CD4-positive, alpha-beta memory T cell (primary cell): ENCODE measurements at places on chromosomes 6 and 20. TPM values are rescaled to one million over a fixed set of nuclear protein-coding genes. Genes with fewer than 3 reads are reported as not detected.

The SPTLC3 gene
- total RNA-seq, result 0.26 TPM

The LPIN3 gene
- total RNA-seq, result 0.11 TPM

DNA sequence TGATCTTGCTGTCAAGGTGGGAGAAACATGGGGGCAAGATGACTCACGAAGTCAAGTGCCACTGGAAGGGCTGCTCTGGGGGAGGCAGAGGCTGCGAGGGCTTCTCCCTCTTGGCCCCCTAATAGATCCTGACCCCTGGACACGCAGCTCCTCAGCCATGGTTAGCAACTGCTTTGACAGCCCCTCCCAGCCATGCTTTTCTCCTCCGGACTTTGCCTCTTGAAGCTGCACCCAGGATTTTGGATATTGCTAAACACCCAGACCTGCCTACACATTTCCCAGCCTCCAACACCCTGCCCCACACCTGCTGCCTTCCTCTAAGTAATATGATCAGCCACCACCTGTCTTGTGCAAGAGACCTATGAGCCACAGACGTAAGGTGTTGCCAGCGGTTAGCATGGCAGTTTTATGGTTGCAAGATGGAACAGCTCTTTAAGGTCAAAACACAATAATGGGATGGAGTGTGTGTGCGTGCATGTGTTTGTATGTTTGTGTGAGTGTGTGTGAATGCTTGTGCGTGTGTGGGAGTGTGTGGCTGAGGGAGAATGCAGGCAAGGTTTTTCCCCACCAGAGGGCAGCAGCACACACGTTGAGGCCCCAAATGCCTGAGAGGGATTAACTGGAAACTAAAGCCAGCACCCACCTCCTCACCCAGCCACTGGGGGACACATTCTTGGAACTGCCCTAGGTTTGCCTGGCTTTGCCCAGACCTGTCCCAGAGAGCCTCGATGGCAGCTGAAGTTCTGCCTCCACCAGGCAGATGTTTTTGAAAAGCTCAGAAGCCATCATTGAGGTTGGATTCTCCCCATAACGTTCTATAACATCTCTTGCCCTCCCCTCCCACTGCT is 2.5 kb downstream of the IP6K3 start:
- no peaks in the 10 kb centered on the region for H3K4me1 ChIP-seq
- no peak overlapping the region for H3K27ac ChIP-seq
- H3K27me3 ChIP-seq, result peaks cover 7% of the 10 kb centered on the region
- DNase-seq, result peak; percentile 67
- H3K4me3 ChIP-seq, result no peak overlapping the region

GRCh38 chr20:62945771-62946339 is 6.7 kb upstream of the SLC17A9 start:
- no peak for DNase-seq
- H3K4me1 ChIP-seq, result peaks cover 7% of the 10 kb centered on the region
- no peaks in the 10 kb centered on the region for H3K27me3 ChIP-seq
- H3K4me3 ChIP-seq, result no peak overlapping the region
- H3K27ac ChIP-seq, result no peak overlapping the region

GRCh38 chr6:56767435-56767834 is 124.7 kb upstream of the DST start:
- H3K27me3 ChIP-seq, result no peaks in the 10 kb centered on the region
- H3K4me3 ChIP-seq, result no peak overlapping the region
- no peak for DNase-seq
- H3K4me1 ChIP-seq, result no peaks in the 10 kb centered on the region
- no peaks in the 10 kb centered on the region for H3K36me3 ChIP-seq

GRCh38 chr6:108365478-108365877 is 70.6 kb downstream of the AFG1L start:
- H3K4me1 ChIP-seq, result no peaks in the 10 kb centered on the region
- no peaks in the 10 kb centered on the region for H3K36me3 ChIP-seq
- DNase-seq, result no peak
- H3K27me3 ChIP-seq, result no peaks in the 10 kb centered on the region
- no peak overlapping the region for H3K4me3 ChIP-seq
- no peak overlapping the region for H3K27ac ChIP-seq
